Esophagus squamous epithelium (tissue), 5 donors: ENCODE measurements at places on chromosomes 11 and 22.

DNA sequence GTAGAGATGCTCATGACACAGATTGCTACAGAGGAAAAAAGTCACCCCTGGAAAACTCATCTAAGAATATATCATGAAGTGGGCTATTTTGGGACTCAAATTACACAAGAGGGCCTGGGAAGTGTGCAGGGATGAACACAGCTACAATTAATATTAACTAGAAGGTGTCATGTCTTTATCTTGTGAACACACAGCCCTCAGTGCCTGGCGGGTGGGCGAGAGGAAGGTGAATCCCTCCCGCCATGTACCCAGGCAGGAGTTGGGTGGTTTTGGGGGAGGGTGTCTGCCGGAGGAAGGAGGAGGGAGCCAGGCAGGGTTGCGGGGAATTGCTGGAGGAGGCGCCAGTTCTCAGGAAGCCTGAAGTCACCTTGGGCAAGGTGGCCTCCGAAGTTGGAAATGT lies 5.1 kb upstream of the FAM83F start:
- no peaks in the 10 kb centered on the region for H3K27me3 ChIP-seq
- H3K36me3 ChIP-seq: no peaks in the 10 kb centered on the region
- H3K27ac ChIP-seq: no peak overlapping the region
- no peak for DNase-seq
- H3K4me1 ChIP-seq: peaks cover 13% of the 10 kb centered on the region
- H3K4me3 ChIP-seq: no peak overlapping the region

DNA sequence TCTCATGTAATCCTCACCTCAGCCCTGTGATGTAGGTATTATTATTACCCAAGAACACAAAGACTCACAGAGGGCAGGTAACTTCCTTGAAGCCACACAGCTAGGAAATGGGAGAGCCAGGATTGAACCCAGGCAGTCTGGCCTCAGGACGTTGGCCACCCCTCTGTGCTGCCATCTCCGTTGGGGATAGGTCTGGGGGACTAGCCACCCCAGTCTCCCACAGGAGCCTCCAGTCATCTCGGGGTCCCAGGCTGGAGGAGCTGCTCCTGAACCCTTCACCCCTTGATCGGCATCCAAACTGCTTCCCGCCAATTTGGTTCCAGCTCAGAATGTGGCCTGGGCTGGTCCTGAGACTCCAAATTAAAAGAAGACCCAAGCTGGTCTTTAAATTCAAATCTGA lies 10.4 kb upstream of the TCF20 start:
- no peaks in the 10 kb centered on the region for H3K27me3 ChIP-seq
- H3K4me1 ChIP-seq: peaks cover 20% of the 10 kb centered on the region
- no peak overlapping the region for H3K27ac ChIP-seq
- H3K4me3 ChIP-seq: no peak overlapping the region
- H3K36me3 ChIP-seq: no peaks in the 10 kb centered on the region

DNA sequence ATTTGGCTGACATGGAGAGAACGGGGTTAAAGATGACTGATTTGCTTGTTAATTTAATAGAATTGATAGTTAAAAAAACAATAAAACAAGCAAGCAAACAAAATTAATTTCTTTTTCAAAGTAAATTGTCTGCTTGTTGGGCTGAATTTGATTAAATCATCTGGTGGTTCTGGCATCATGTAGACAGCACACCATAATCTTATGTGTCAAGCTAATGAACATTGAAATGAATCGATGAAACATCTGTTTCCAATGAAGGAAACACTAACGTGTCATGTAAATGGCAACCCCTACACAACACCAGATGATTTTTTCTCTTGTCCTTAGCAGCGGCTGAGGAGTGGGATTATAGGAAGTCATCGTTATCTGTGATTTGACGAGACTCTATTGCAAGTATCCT lies 399.6 kb upstream of the RAG2 start:
- DNase-seq: no peak
- H3K4me1 ChIP-seq: no peaks in the 10 kb centered on the region

DNA sequence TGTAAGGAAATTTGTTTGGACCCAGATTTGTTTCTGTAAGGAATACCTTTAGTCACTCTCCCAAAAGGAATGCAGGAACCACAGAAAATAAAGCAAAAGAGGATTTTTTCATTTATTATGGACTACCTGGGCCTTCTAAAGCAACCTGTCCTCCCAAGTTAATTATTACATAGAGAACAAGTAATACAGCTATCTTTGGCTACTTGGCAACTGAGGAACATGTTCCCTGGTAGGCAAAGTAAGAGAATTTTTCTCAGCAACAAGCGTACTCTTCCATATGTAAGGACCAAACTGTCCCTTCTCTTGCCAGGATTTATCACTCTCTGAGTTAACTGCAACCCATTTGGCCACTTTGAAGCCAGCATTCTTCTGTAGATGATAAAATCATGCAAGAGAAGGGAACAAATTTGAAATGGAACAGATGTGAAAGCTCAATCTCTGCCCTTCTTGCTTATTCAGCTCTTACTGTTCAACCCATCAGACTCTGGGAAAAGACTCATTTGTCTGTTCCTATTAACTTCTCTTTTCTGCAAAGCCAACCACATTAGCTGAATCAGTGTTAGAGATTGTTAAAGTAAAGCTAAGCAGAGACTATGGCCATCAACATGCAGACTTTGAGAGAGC lies 190.2 kb downstream of the SWAP70 start:
- no peaks in the 10 kb centered on the region for H3K27me3 ChIP-seq
- no peak for DNase-seq
- peaks cover 12% of the 10 kb centered on the region for H3K4me1 ChIP-seq
- H3K36me3 ChIP-seq: peaks cover 6% of the 10 kb centered on the region

- H3K4me3 ChIP-seq: no peak overlapping the region
- no peak for DNase-seq
- H3K27me3 ChIP-seq: no peaks in the 10 kb centered on the region
- H3K36me3 ChIP-seq: no peaks in the 10 kb centered on the region
- H3K4me1 ChIP-seq: no peaks in the 10 kb centered on the region
- H3K27ac ChIP-seq: no peak overlapping the region
Measured at GRCh38 chr11:17703951-17704350, 15.4 kb upstream of the MYOD1 start.

DNA sequence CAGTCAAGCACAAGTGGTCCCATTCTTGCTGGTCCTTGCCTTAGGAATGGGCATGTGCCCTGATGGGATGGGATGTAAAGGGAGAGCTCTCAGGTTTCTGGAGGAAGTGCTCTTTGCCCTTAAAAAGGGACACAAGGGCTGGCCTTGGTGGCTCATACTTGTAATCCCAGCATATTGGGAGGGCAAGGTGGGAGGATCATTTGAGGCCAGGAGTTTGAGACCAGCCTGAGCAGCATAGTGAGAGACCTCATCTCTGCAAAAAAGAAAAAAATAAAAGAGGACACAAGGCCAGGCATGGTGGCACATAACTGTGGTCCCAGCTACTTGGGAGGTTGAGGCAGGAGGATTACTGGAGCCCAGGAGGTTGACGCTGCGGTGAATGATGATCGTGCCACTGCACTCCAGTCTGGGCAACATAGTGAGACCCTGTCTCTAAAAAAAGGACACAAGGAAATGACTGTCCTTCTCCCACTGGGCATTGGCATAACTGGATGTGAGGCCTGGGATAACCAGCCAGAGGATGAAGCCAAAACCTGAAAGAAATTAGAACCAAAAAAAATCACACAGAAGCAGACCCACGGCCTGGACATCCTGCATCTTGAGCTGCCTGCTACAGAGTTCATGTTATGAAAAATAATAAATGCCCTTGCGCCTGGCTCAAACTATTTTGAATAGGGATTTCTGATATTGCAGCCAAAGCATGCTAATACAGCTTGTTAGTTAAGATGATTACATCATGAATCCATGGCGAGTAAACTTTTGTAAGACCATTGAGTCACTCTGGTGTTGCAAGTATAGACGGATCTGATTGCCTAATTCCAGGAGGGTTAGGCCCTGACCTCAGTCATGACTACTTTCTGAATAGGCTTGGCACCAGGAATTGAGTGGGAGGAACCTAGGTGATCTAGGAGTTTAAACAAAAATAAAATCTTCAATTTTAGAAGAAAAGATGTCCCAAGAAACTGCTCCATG lies 12.9 kb upstream of the CRKL start:
- H3K36me3 ChIP-seq: no peaks in the 10 kb centered on the region
- no peaks in the 10 kb centered on the region for H3K27me3 ChIP-seq
- H3K4me1 ChIP-seq: peaks cover 3% of the 10 kb centered on the region
- H3K4me3 ChIP-seq: no peak overlapping the region
- no peak for DNase-seq
- H3K27ac ChIP-seq: peak overlapping the region; percentile 86

DNA sequence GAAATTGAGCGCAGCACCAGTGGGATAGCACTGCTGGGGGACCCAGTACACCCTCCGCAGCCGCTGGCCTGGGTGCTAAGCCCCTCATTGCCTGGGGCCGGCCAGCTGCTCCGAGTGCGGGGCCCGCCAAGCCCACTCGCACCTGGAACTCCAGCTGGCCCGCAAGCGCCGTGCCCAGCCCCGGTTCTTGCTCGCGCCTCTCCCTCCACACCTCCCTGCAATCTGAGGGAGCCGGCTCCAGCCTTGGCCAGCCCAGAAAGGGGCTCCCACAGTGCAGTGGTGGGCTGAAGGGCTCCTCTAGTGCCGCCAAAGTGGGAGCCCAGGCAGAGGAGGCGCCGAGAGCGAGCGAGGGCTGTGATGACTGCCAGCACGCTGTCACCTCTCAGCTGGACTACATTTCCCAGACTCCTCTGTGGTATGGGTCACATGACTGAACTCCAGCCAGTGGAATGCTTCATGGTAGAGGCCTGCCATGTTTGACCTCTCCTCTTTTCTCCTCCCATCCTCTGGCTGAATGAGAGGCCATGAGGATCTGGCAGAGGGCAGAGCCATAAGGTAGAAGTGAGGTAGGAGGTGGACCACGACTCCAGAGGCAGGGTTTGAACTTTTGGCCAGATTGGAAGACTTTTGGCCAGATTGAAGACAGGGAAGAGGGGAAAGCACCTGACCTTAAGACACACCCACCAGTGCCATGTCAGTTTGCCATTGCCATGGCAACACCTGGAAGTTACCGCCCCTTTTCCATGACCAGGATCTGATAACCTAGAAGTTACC lies 6.2 kb downstream of the MRGPRD start:
- no peak for DNase-seq
- no peaks in the 10 kb centered on the region for H3K27me3 ChIP-seq
- no peak overlapping the region for H3K4me3 ChIP-seq
- H3K36me3 ChIP-seq: no peaks in the 10 kb centered on the region
- no peak overlapping the region for H3K27ac ChIP-seq

DNA sequence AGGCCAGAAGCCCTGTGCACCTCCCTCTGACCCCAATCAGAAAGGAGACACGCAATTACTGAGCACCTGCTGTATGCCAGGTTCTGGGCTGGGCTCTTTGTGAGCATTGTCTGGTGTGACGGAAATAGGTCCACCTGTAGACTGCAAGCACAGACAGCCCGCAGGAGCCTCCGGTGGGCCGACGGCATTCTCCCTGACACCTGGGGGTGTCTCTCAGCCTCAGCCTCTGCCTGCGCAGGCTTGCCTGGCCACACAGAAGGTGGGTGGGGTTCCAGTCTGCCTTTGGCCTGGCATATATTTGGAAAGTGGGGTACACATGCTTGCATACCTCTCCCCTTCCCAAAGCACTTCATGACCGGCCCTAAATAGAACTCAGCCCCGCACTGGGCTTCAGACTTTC lies 129.3 kb downstream of the BUD13 start:
- H3K27ac ChIP-seq: no peak overlapping the region
- H3K4me3 ChIP-seq: no peak overlapping the region
- H3K36me3 ChIP-seq: no peaks in the 10 kb centered on the region

GRCh38 chr11:12284316-12285050 lies 92.9 kb upstream of the PARVA start:
- no peak overlapping the region for H3K4me3 ChIP-seq
- H3K4me1 ChIP-seq: peaks cover 18% of the 10 kb centered on the region
- no peak for DNase-seq
- H3K27ac ChIP-seq: no peak overlapping the region

DNA sequence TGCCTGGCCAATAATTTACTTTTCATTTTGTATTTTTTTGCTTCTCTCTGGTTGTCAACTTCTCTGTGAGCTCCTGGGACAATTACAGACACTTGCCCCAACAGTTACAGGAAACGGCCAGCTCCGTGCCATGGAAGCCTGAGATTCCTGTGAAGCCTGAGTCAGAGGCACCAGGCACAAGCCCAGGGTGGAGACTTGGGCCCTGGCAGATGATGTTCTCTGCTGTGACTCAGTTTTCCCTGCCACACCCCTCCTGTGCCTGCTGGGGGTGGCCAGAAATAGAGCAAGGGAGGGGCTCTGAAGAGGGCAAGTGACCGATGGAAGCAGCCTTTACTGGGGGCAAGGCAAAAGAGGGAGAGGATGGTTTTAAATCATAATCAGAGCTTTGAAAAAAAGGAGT lies 4.9 kb downstream of the ATP5MGL start:
- peaks cover 30% of the 10 kb centered on the region for H3K36me3 ChIP-seq
- H3K27me3 ChIP-seq: no peaks in the 10 kb centered on the region
- no peak for DNase-seq
- H3K4me3 ChIP-seq: no peak overlapping the region

GRCh38 chr11:63845303-63845702 lies 6.4 kb downstream of the MARK2 start:
- H3K27ac ChIP-seq: peak overlapping the region; percentile 61
- H3K4me3 ChIP-seq: no peak overlapping the region
- peaks cover 23% of the 10 kb centered on the region for H3K36me3 ChIP-seq
- DNase-seq: no peak
- no peaks in the 10 kb centered on the region for H3K27me3 ChIP-seq

DNA sequence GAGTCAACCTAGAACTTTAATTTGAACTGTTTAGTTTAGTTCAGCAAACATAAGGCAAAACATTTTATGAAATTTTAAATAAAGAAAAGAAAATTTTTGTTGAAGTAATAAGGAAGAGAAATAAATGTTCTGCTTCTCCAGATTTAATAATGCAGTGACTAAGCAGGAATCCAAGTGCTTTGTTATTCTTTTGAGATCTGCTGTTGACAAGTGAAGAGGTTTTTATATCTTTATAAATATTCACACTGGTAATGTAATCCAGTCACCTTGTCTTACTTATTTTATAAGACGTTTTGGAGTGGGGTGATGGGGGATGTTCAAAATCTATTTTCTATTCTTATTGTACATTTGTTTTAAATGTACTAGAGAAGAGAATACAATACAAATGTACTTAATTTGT lies 725.9 kb upstream of the CCDC179 start:
- H3K27me3 ChIP-seq: no peaks in the 10 kb centered on the region
- H3K36me3 ChIP-seq: no peaks in the 10 kb centered on the region
- H3K27ac ChIP-seq: no peak overlapping the region

- DNase-seq: no peak
- peaks cover 57% of the 10 kb centered on the region for H3K4me1 ChIP-seq
- peak overlapping the region; percentile 52 for H3K27ac ChIP-seq
- no peaks in the 10 kb centered on the region for H3K36me3 ChIP-seq
- H3K4me3 ChIP-seq: peak overlapping the region; percentile 93
Measured at GRCh38 chr11:47551086-47551485, 1.8 kb downstream of the CELF1 start.

GRCh38 chr22:41469218-41469851 lies 418 bp downstream of the ACO2 start:
- H3K4me1 ChIP-seq: peaks cover 40% of the 10 kb centered on the region
- no peaks in the 10 kb centered on the region for H3K27me3 ChIP-seq
- no peak for DNase-seq
- H3K36me3 ChIP-seq: peaks cover 24% of the 10 kb centered on the region
- peak overlapping the region; percentile 95 for H3K27ac ChIP-seq

- H3K4me3 ChIP-seq: no peak overlapping the region
- H3K27ac ChIP-seq: no peak overlapping the region
- H3K27me3 ChIP-seq: no peaks in the 10 kb centered on the region
- H3K4me1 ChIP-seq: no peaks in the 10 kb centered on the region
Measured at GRCh38 chr11:21464601-21465193, 728.2 kb upstream of the ANO5 start.

- no peak overlapping the region for H3K4me3 ChIP-seq
- no peak for DNase-seq
- peak overlapping the region; percentile 12 for H3K27ac ChIP-seq
- H3K4me1 ChIP-seq: peaks cover 5% of the 10 kb centered on the region
Measured at GRCh38 chr11:16816358-16817270, 78.2 kb downstream of the C11orf58 start.
